Upper lobe of left lung (tissue), 6 donors: ENCODE measurements at places on chromosomes 1 and 21. TPM values are rescaled to one million over a fixed set of nuclear protein-coding genes. Genes with fewer than 3 reads are reported as not detected.
A peak's percentile ranks its signal among the peaks of the same experiment; 100 is the strongest.

Gene IGSF9
- total RNA-seq, result 2.1 TPM

Gene CRYAA
- total RNA-seq, result not detected

Gene GPR161
- total RNA-seq, result 11.1 TPM

Gene TATDN3
- 13.1 TPM for total RNA-seq

Gene KCNJ15
- total RNA-seq, result 69.2 TPM

Gene EFCAB14
- total RNA-seq, result 149 TPM

Gene WARS2
- total RNA-seq, result 18.2 TPM

Gene C1orf185
- total RNA-seq, result not detected

Gene CYP2J2
- 1.8 TPM for total RNA-seq

Gene NSUN4
- 26.2 TPM for total RNA-seq

DNA sequence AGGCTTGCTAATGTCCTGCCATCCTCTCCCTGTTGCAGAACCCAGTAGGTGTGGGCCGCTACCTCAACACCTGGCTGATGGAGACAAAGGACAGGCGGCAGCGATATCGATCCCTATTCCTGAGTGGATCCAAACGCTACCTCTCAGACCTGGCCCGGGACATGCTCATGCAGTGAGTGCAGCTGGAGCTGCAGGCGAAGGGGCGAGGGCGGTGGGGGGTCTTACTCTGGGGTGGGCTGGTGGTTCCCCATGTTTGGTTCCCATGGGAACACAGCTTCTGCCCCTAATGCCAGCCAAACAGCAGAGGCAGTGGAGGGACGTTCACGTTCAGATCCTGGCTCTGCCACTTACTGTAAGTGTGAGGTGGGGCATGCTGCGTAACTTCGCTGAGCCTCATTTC is 15.8 kb upstream of the TTC22 start:
- DNase-seq, result no peak

DNA sequence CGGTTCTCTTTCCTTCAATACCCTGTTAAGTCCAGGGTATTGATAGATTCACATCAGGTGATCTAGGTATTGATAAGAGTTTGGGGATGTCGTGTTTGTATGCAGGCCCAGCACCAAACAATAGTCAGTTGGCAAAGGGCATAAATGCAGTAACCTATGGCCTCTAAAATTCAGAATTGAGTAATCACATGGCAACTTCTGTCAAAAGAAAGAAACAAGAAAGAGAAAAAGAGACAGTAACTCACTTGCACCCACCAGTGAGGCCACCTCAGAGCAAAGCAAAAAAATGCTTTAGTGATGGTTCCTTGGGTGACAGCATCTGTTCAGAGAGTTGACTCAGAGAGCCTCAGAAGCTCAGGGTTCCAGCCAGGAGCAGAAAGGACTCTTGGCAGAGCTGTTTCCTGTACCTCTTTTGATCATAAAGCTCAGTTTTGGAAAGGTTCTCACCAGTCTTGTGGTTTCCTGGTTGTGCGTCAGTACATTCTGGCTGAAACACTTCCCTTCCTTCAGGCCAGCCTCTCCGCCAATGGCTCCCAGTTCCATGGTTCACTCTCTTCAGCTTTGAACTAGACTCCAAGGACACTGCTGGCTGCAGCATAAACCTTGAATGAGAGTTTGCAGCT is 70.1 kb upstream of the GORAB start:
- no peak for DNase-seq

- DNase-seq, result no peak
Measured at GRCh38 chr1:212973426-212973825, 23.1 kb downstream of the VASH2 start.

- DNase-seq, result no peak
Measured at GRCh38 chr1:53543130-53543777, 84.1 kb downstream of the DMRTB1 start.

GRCh38 chr1:154158307-154159125 is 3.6 kb upstream of the NUP210L start:
- no peak for DNase-seq

DNA sequence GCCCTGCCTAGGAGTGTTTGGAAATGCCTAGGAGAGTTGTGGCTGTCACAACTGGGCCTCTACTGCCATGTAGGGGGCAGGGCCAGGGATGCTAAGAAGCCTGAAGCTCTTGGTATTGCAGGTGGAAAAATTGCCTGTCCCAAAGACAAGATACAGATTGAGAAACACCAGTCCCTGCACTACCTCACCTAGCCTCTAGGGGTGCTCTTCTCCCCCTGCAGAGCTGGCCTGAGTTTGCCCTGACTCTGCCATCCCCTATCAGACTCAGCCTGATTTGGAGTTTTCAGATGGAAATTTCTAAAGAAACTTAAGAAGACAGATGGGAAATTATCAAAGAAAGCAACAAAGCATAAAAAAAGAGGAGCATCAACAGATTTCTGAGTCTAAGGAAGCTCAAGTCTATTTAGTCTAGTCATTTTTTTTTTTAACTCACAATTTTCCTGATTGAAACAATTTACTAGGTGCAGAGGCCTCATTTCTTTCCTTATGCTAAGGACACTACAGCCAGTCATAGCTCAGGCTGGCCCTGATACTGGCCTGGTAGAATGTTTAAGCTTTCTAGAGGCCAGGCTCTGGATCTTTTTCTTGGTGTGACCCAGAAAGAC is 61.4 kb upstream of the LRRN2 start:
- DNase-seq, result peak; percentile 30

GRCh38 chr1:209390764-209391163 is 192.8 kb upstream of the CAMK1G start:
- DNase-seq, result no peak

- DNase-seq, result no peak
Measured at GRCh38 chr1:237877631-237878030, 13.1 kb downstream of the ZP4 start.

- no peak for DNase-seq
Measured at GRCh38 chr1:25723250-25723880, 76.6 kb upstream of the SELENON start.

GRCh38 chr1:117069220-117069844 is 9.2 kb downstream of the TTF2 start:
- no peak for DNase-seq

DNA sequence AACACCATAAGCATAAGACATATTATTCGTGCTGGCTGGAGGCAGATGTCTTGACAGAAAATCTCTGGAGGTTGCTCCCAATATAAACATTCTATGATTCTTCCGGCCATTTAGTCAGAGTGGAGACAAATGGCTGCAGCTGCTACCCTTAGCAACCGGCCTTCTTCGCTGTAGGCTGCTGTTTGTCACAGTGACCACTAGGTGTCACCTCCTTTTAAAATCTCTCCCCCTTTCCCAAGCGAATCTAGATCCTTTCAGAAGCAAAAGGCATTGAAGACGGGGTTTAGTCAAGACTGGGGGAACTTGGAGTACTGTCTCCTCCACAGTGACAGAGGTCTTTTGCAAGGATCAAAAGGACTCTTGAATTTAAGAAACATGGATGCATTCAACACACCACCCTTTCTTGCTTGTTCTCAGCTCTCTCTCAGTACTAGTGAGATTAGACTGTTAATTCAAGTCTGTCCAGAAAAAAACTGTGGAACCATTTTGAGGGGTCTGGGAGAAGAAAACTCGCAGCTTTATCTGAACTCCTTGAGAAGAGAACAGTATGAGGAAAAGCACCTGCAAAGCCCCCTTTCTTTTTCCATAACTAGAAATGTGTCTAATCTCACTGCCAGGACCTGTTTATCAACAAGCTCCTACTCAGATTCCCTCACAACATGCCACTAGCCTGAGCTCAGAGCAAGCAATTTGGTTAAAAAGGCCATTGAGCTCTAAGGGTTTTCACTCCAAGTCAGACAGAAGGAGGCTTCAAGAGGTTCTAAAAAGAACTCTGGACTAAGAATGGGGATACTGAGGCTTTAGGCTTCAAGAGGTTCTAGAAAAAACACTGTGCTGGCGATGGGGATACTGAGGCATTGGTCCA is 408.3 kb upstream of the PLXNA2 start:
- DNase-seq, result peak; percentile 40

GRCh38 chr1:119829625-119830024 is 18.4 kb upstream of the REG4 start:
- DNase-seq, result no peak

- no peak for DNase-seq
Measured at GRCh38 chr1:66563094-66563800, 29.3 kb downstream of the SGIP1 start.

DNA sequence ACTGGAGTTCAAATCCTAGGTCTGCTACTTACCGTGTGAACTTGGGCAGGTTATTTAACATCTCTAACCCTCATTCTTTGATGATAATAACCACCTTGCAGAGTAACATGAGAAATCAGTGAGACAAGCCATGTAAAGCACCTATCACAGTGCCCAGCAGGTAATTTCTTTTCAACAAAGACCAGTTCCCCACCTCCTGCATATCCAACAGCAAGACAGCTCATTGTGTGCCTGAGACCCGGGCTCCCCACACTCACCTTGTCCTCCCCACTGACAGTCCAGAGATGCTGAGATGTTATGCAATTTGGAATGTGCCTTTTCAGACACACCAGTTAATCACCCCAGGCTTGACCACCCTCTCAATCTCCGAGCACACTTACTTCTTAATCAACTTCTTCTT is 367.6 kb upstream of the DAB1 start:
- no peak for DNase-seq

DNA sequence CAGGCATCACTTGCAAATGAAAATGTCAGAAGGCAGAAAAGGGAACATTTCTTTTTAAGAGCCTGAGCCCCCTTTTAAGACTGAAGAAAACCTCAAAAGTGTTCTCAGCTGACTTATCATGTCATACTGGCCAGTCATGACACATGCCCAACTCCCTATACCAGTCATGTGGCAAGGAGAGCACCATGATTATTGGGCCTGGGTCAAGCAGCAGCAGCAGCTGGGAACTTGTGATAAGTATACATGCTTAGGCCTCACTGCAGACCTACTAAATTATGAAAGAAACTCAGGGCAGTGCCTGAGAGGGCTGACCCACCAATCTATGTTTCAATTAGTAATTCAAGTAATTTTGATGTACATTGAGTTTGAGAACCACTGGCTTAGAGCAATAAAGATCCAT is 8.6 kb downstream of the RO60 start:
- DNase-seq, result no peak

DNA sequence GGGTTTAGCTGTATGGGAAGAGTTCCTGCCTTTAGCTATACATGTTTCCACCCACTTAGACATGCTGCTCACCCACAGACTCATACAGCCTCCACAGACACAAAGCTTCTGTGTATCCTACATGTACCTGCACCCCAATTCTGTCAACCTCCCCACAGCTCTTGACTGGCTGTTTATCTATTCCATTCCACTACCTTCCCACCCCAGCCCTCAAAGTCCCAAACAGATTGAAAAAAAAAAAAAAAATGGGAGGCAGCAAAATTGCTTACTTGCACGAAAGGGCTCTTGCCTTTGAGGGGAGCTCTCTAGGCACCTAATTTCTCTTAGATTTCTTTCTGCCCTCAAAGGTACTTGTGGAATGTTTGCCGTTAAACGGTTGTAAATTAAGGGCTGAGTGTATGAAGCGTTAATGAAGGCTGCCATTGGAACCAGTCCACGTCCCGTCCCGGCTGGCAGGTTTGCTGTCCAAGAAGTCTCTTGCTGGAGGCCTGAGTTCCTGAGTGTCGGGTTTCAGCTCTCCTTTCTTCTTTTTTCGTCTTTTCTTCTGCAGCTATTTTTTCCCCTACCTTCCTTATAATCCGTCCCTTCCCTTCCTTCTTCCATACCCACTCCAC is 43.6 kb downstream of the PBX1 start:
- DNase-seq, result no peak
